ENCODE measurements at places on chromosomes 5 and 9.

- no peak overlapping the region for H3K27ac ChIP-seq
- H3K36me3 ChIP-seq = no peaks in the 10 kb centered on the region
- DNase-seq = peak; percentile 71
- no peak overlapping the region for H3K4me3 ChIP-seq
- no peaks in the 10 kb centered on the region for H3K4me1 ChIP-seq
These were observed 378.8 kb upstream of the TLE4 start for GRCh38 chr9:79193001-79193400.

DNA sequence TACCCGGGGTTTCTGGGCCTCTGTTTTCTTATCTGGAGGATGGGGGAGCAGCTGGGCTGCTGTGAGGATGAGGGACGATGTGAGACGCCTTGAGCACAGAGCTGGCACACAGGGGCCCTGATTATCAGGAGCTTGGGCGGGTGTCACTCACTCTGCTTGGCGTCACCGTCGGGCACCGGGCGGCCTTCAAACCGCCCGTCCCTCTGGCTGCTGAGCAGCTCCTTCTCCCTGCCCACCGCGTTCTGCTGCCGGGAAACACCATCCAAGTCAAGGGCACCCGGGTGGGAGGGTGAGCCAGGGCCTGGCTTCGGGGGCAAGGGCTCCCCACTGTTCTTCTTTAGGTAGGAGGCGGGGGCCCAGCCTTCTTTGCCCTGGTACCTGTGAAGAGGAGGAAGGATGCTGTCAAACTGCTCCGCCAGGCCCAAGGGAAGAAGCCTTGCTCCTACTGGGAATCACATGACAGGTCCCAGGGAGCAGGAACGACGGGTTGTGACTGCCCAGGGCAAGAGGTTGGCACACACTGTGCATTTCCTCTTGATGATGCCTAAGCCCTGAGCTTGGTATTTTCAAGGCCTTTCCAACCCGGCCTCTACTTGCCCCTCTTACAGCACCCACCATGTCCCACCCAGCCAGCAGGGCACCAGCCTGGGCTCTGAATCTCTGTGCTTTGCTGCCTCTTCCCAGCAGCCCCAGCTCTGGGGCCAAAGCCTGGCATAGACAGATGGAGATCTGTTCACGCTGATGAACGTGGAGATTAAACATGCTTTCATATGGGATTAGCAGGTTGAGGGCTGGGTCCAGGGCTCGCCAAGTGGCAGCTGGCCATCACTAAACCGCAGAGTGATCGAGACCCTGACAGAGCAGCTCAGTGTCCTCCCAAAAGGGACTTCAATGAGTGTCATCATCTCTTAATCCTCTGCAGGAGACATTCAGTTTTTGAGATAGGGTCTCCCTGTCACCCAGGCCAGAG, 66.9 kb upstream of the UBTD2 start:
- H3K27me3 ChIP-seq = no peaks in the 10 kb centered on the region
- no peak for DNase-seq
- peaks cover 69% of the 10 kb centered on the region for H3K36me3 ChIP-seq
- no peak overlapping the region for H3K4me3 ChIP-seq
- no peak overlapping the region for H3K27ac ChIP-seq

DNA sequence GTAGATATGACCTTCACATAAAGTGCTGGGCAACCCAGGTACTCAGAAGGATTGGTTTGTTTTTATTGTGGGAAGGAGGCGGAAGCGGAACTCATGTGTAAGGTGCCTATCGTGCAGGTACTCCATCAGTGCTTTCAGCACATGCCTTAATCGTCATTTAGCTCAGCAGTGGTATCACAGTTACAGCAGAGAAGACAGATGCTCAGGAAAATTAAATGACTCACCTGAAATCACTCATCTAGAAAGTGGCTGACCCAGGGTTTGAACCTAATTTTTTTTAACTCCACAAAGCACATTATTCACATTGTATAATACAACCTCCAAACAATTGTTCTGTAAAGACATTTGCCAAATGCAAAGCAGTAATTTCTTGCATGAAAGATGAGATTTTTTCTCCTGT, 2.2 kb downstream of the C5orf46 start:
- no peaks in the 10 kb centered on the region for H3K27me3 ChIP-seq
- peak; percentile 43 for DNase-seq
- H3K27ac ChIP-seq = peak overlapping the region; percentile 50
- no peak overlapping the region for H3K4me3 ChIP-seq
- H3K36me3 ChIP-seq = peaks cover 2% of the 10 kb centered on the region

DNA sequence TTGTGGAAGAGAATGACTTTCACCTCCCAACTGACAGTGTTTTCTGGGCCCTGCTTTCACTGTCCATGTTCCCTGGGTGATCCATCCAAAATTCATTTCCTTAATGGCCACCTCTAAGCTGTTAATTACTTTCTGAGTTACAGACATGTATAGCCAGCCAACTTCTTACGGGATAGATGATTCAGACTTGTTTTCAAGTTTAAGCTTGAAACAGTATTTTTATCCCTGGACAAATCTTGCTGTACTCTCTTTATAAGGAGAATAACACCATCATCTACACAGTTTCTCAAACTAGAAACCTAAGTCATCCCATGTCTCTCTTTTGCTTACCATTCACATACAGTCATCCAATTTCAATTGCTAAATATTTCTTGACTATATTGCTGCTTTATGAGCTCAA, 6.9 kb downstream of the FAM174A start:
- no peak overlapping the region for H3K4me3 ChIP-seq
- no peaks in the 10 kb centered on the region for H3K27me3 ChIP-seq
- no peak for DNase-seq
- no peaks in the 10 kb centered on the region for H3K4me1 ChIP-seq
- no peaks in the 10 kb centered on the region for H3K36me3 ChIP-seq

GRCh38 chr5:119398727-119399466, 43.1 kb downstream of the TNFAIP8 start:
- no peaks in the 10 kb centered on the region for H3K27me3 ChIP-seq
- no peak for DNase-seq
- H3K4me3 ChIP-seq = no peak overlapping the region
- H3K36me3 ChIP-seq = no peaks in the 10 kb centered on the region
- peaks cover 5% of the 10 kb centered on the region for H3K4me1 ChIP-seq

GRCh38 chr5:125103459-125103858, 357.0 kb upstream of the ZNF608 start:
- H3K4me1 ChIP-seq = no peaks in the 10 kb centered on the region
- no peaks in the 10 kb centered on the region for H3K36me3 ChIP-seq
- no peaks in the 10 kb centered on the region for H3K27me3 ChIP-seq
- H3K27ac ChIP-seq = no peak overlapping the region
- DNase-seq = no peak
